ENCODE measurements at places on chromosomes 11 and 22. TPM values are rescaled to one million over a fixed set of nuclear protein-coding genes. Genes with fewer than 3 reads are reported as not detected.
A peak's percentile ranks its signal among the peaks of the same experiment; 100 is the strongest.

Gene OTOG
- polyA plus RNA-seq: not detected

DNA sequence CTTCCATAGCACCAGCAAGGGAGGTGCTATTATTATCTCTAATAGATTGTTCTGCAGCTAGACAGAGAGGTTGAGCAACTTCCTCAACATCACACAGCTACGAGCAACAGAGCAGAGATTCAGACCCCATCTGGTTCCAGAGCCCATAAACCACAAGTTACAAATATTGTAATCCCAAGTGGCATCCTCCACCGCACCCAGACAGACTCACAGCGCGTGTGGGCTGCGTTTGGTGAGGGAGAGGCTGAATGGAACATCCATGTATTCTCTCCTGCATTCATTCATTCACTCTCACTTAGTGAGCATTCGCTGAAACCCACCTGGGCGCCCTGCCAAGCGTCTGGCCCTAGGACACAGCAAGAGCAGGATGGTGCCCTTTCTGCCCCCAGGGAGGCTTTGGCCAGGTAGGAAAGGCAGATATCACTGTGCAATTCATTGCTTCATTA is 33.5 kb downstream of the LIF start:
- DNase-seq: no peak

DNA sequence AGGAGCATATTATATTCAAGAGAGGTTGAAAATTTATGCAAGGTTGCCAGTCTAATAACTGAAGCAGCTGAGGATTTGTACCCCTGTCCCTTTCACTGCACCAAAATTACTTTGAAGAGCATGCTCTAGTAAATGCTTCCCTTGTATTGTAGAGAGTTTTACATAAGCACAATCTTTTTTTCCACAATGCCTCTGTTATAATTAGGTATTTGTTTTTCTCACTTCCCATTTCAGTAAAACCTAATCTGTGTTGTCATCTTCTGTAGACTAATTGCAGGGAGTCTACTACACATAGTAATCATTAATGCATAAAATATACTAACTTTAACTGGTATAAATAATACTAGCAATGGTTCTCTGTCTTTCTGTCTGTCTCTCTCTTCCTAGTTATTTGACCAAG is 718.4 kb upstream of the ANO5 start:
- DNase-seq: no peak

Gene GPHA2
- polyA plus RNA-seq: not detected

- DNase-seq: no peak
Measured at GRCh38 chr11:33333816-33334215, 76.6 kb downstream of the HIPK3 start.

GRCh38 chr11:76698321-76699043 is 27.9 kb upstream of the LRRC32 start:
- DNase-seq: no peak

- peak; percentile 67 for DNase-seq
Measured at GRCh38 chr11:44774108-44774507, 47.3 kb downstream of the TSPAN18 start.

Gene BEST1
- 1.3 TPM for polyA plus RNA-seq

- no peak for DNase-seq
Measured at GRCh38 chr11:69801513-69802335, 17.5 kb downstream of the FGF3 start.

DNA sequence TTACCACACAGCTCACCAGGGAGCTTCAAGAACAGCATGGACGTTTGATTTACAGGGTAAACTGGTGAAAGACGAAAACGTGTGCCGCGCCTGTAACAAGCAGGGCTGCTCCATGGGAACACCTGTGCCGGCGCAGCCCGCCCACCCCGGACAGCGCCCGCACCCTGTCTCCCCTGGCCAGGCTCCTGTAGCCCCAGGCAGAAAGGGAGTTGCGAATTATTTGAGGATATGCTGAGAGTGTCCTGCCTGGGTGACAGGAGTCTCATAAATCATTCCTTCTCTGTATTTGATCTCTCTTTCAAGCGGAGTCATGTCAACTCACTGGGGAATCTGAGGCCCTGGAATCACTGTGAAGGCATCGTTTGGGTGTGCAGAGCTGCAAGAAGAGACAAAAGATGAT is 804.3 kb downstream of the OPCML start:
- no peak for DNase-seq

Gene MAP6
- polyA plus RNA-seq: 0.19 TPM

DNA sequence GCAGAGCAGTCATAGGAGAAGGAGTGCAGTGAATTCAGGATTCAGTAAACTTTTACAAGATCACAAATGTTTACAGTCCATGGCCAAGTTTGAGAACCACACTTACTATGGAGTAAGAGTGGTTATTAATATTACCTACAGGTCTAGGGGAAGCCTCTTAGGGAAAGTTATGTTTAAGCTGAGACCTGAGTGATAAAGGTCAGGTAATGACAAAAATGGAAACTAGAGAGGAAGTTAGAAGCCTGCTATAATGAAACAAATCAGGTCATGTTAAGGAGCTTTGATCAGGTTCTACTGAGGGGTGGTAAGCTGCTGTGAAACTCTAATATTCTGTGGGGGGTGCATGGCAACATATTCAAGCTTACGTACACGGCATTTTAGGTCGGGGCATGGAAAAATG is 32.5 kb upstream of the SLC22A9 start:
- no peak for DNase-seq

Gene MS4A12
- not detected for polyA plus RNA-seq

Gene TMEM132A
- polyA plus RNA-seq: 3.7 TPM

Gene EHF
- polyA plus RNA-seq: 0.18 TPM

Gene CYB5R2
- 2.0 TPM for polyA plus RNA-seq

- no peak for DNase-seq
Measured at GRCh38 chr22:24506802-24507438, 11.8 kb downstream of the UPB1 start.

Gene MAJIN
- polyA plus RNA-seq: not detected

DNA sequence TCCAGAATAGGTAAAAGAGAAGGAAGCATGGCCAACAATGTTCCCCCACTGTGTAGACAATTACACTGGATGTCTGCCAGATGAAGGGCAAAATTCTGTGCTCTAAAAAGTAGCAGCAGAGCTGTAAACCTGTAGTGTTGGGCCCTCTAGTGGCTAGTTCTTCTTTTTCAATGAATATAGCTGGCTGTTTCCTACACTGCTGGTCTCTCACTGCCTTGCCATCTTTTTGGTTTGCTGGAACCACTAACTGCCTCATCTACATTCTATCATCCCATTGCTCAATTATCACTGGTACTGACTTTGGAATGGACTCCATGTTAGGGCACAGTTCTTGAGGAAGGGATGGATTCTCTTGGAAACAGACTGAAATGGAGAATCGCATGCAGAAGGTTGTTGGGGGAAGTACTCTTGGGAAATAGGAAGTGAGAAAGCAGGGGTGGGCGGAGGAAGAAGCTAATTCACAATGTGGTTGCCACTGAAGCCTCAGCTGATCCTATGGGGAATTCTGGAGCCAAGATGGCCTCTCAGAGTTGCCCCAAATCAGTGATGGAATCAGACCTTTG is 17.9 kb downstream of the KCNE3 start:
- DNase-seq: no peak

- no peak for DNase-seq
Measured at GRCh38 chr11:20162824-20163782, 2.8 kb upstream of the DBX1 start.

DNA sequence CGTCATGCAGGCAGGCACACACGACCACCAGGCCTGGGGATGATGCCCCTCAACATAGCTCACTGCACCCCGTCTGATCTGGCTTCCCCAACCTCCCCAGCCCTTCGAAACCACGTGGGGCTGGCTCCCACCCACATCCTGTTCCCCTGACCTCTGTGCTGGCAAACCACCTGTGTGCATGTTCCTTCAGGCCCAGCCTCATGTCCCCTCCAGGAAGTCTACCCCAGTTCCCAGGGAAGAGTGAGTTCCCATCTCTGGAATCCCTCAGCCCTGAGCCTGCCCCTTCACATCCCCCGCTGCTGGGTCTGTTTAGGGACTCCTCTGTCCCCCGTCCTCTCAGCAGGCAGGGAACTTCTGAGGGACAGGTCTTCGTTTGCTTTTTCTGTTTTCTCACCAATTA is 7.1 kb downstream of the SLC7A4 start:
- no peak for DNase-seq

DNA sequence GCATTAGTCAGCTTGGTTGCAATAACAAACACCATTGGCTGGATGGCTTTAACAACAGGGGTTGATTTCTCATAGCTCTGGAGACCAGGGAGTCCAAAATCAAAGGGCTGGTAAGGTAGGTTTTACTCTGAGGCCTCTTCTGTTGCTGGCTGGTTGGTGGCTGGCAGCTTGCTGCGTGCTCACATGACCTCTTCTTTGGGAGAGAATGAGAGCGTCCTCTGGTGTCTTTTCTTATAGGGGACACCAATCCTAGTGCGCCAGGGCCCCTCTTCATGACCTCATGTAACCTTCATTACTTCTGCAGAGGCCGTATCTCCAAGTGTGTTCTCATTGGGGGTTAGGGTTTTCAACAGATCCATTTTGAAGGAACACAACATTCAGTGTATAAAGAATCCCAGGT is 1308.3 kb downstream of the TBC1D22A start:
- DNase-seq: no peak

- DNase-seq: no peak
Measured at GRCh38 chr11:4455419-4455818, 6.3 kb downstream of the OR52K2 start.

GRCh38 chr11:75276186-75276585 is 35.6 kb downstream of the TPBGL start:
- DNase-seq: no peak

- no peak for DNase-seq
Measured at GRCh38 chr11:117790279-117790678, 6.7 kb downstream of the DSCAML1 start.
